CD4-positive, alpha-beta T cell treated with Interleukin-17A for 4 hours (primary cell): ENCODE measurements at places on chromosomes 2 and 18.

- no peak for DNase-seq
These were observed 147.9 kb downstream of the GALNT3 start for GRCh38 chr2:165645930-165646831.

- DNase-seq = no peak
These were observed 54.1 kb downstream of the DYSF start for GRCh38 chr2:71507476-71507875.

DNA sequence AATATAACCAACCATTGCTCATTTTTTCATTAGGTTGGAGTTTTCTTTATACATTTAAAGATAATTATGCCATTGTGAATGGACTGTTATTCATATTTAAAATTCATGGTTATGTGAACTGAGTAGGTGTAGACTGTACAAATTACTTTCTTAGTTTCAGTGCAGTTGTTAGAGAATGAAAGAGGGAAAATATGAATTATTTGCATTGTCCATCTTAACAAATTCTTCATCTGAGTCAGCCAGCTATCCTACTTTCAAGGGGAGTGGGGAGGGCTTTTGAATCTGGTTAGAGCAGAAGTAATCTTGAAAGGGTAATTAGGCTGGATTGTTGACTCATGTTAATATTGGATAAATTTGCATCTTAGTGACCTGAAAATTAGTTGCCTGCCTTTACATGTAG lies 212.0 kb downstream of the MCFD2 start:
- no peak for DNase-seq

- no peak for DNase-seq
These were observed 146.7 kb downstream of the PDE1A start for GRCh38 chr2:182280118-182280517.

DNA sequence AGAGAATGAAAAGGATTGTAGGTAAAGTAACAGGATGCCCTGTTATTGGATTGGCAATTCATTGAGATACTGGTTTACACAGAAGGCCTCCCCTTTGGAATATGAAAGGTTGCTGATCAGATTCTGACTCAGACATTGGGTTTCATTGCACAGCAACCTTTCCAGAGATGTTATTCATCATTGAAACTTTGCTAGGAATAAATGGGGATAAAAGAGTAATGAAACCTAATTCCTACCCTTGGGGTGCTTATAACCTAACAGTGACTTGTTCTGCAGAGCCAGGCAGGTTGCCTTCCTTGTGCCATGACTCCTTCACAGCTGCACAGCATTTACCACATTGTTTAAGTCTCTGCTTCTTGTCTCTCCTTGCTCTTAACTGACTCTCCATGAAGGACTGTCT lies 5.0 kb downstream of the NAB1 start:
- DNase-seq = no peak

DNA sequence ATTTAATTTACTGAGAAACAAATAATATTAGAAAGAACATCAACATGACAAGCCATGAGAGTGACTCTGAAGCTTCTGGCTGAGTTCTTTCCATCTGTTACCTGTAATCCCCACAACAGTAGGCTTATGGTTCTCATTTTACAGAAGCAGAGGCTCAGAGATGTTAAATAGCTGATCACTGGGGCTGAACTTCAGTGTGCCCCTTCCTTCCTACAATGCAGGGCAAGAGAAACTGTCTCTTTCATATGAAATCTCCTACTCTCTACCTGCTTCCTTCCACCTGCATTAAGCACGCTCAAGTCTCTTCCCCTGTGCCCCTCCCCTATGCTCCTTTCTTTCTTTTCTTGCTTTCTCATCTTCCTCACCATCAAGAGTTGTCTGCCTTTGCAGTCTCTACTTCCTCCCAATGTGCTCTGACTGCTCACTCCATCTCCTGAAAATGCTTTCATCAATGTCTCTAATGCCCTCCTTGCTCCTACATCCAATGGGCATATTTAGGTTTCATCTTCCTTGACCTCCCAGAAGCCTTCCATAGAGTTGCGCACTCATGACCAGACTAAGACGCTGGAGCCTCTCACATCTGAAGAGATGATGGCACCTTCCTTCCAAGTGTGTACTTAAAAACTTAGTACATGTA lies 23.7 kb downstream of the APOB start:
- DNase-seq = no peak

DNA sequence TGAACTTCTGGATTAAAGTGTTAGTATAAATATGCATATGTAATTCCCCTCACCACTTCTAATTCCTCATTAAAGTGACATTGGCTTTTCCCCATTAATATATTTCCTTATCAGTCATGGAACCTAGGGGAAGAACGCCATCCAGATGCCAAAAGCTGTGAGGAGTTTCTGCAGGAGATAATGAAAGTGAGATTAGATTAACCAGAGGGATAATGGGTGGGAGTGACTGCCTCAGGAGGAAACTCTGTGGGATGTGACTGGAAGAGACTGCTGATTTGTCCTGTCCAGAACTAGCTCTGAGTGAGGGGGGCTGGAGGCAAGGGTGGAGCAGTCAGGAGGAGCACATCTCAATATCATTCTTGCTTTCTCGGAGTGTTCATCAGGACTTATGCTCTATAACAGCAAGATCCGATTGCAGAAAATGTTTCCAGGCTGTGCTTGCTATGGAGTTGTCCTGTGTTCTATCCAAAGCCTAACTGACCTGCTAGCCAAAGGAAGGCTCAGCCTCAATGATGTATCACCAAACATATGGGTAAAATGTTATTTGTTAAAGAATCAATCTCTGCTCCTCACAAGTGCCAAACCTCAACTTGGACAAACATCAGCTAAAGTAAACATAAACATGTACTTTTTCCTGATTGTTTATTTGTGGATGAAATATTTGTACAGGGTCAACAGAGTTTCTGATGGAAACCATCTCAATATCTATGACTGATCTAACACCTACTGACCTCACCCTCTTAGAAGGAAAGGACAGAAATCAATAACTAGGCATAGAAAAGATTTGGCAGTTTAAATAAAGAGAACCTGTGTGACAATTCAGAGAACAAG lies 118.5 kb downstream of the ASXL3 start:
- DNase-seq = no peak

GRCh38 chr2:152635635-152636298 lies 81.5 kb downstream of the PRPF40A start:
- DNase-seq = peak; percentile 80
